ENCODE measurements at places on chromosomes 4 and X.
A peak's percentile ranks its signal among the peaks of the same experiment; 100 is the strongest.

- H3K36me3 ChIP-seq: no peaks in the 10 kb centered on the region
- ATAC-seq: no peak
- H3K27me3 ChIP-seq: no peaks in the 10 kb centered on the region
- no peaks in the 10 kb centered on the region for H3K4me1 ChIP-seq
- H3K27ac ChIP-seq: no peak overlapping the region
Observed at GRCh38 chr4:143643399-143643798, 57.1 kb downstream of the FREM3 start.

- H3K4me1 ChIP-seq: no peaks in the 10 kb centered on the region
- H3K27me3 ChIP-seq: no peaks in the 10 kb centered on the region
- H3K4me3 ChIP-seq: no peak overlapping the region
- no peak overlapping the region for H3K27ac ChIP-seq
- H3K36me3 ChIP-seq: no peaks in the 10 kb centered on the region
- ATAC-seq: no peak
Observed at GRCh38 chrX:29852767-29853166, 362.6 kb upstream of the MAGEB2 start.

DNA sequence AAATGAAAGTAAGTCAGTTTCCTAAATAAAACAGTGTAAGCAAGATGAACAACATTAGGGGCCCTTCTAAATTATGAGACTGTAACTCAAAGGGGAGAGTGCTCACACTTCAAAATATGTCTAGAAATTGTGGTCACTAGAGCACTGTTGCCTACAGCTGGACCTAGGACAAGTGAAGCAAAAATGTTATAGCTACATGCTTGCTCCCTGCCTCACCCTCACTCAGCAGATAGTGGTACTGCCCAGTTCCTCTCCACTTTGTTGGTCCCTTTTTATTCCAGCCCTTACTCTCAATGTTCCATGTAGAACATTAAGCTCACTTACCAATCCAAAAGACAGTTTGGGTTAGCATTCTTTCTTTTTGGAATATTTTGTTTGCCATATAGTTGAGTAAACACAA, 147.3 kb downstream of the GRIA3 start:
- no peak overlapping the region for H3K4me3 ChIP-seq
- H3K27me3 ChIP-seq: no peaks in the 10 kb centered on the region
- no peak overlapping the region for H3K27ac ChIP-seq
- no peak for ATAC-seq
- no peaks in the 10 kb centered on the region for H3K4me1 ChIP-seq

GRCh38 chrX:148290931-148291330, 209.5 kb upstream of the AFF2 start:
- H3K4me3 ChIP-seq: no peak overlapping the region
- no peaks in the 10 kb centered on the region for H3K4me1 ChIP-seq
- no peak for ATAC-seq
- no peaks in the 10 kb centered on the region for H3K27me3 ChIP-seq
- no peaks in the 10 kb centered on the region for H3K36me3 ChIP-seq

DNA sequence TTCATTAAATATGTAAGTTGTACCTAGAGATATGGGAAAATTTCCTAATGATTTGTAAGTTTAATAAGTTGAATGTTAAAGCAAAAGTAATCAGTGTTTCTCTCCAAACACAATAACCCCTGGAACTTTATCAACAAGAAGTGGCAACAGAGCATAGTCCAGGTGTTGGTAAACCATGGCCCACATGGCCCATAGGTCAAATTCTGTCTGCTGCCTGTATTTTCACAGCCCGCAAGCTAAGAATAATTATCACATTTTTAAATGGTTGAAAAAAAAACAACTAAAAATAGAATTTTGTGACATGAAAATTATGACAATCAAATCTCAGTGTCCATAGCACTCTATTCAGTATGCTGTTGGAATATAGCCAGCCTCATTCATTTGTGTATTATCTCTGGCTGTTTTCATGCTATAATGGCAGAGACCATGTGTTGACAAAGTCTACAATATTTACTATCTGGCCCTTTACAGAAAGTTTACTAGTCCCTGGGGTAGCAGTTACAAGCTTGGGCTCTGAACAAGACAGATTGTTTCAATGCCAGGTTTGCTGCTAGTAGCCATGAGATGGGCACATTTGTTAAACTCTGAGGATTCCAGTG, 395.8 kb downstream of the GASK1B start:
- no peak for ATAC-seq
- H3K4me1 ChIP-seq: no peaks in the 10 kb centered on the region
- H3K27ac ChIP-seq: no peak overlapping the region
- H3K27me3 ChIP-seq: no peaks in the 10 kb centered on the region

DNA sequence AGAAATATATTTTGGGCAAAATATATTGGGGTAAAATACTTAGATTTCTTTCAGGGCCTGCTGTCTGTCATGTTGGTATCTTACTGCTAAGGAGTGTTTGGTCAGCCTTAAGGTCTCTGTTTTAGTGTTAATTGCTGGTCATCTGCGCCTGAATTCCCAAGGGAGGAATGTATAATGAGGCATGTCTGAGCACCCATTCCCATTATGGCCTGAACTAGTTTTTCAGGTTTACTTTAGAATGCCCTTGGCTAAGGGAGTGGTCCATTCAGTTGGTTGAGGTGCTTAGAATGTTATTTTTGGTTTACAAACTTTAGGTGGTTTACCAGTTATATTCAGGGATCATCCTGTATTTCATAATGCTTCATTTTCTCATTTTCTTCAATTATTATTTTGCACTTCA, 125.9 kb downstream of the CFAP299 start:
- H3K27ac ChIP-seq: no peak overlapping the region
- no peaks in the 10 kb centered on the region for H3K27me3 ChIP-seq
- no peak for ATAC-seq
- no peaks in the 10 kb centered on the region for H3K4me1 ChIP-seq
- no peaks in the 10 kb centered on the region for H3K36me3 ChIP-seq
- no peak overlapping the region for H3K4me3 ChIP-seq

GRCh38 chr4:156188596-156188995, 234.9 kb upstream of the CTSO start:
- H3K27me3 ChIP-seq: no peaks in the 10 kb centered on the region
- H3K4me3 ChIP-seq: no peak overlapping the region
- H3K4me1 ChIP-seq: no peaks in the 10 kb centered on the region
- H3K36me3 ChIP-seq: no peaks in the 10 kb centered on the region

DNA sequence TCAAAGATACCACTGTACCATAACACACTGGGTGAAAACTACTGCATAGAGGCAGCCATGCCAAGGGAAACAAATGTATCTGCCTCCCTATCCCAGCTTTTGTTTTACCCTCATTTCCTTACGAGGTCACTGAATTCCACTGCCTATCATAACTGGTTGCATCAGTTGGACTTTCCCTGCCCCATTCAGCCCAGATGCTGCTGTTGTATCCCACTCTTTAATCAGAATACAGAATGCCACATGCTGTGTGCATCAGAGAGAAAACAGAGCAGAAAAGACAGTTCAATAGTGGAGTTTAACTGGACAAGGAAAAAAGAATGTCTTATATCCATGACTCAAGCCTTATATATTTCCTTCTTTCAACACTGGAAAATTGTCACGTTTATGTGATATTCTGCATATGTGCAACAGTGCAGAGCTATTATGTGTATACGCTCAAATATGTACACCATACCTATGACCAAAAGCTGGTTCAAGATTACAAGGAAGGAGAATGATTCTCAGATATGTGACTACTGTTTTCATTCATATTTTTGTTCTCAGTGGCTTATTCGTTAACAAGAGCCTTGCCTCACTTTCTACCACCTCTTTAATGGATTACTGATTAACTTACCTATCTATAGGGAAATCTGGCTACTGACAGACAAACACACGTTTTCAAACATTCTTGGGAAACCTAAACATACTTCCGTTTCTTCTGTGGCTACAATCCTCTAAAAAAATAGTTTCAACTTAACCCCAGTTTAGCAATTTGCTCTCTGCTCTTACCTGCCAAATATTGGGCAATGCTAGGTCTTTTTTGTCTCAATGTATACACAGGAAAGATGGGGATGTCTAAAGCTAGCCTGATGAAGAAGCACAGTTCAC, 378.9 kb downstream of the SMARCA1 start:
- no peak overlapping the region for H3K4me3 ChIP-seq
- H3K27me3 ChIP-seq: no peaks in the 10 kb centered on the region
- H3K27ac ChIP-seq: no peak overlapping the region
- ATAC-seq: no peak

DNA sequence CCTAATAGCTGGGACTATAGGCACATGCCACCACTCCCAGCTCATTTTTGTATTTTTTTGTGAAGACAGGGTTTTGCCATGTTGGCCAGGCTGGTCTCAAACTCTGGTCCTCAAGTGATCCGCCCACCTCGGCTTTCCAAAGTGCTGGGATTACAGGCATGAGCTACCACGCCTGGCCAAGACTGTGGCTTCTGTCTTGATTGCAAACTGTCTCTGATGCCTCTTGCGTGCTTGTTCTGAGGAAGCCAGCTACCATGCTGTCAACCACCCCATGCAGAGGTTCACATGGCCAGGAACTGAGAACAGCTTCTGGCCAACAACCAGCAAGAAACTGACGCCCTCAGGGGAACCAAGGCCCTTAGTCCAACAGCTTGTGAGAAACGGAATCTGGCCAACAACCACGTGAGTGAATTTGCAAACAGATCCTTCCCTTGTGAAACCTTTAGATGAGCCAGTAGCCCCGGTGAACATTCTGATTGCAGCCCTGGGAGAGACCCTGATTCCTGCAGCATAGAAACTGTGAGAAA, 71.2 kb downstream of the SUPT20HL2 start:
- no peak overlapping the region for H3K4me3 ChIP-seq
- H3K27ac ChIP-seq: peak overlapping the region; percentile 4
- peaks cover 24% of the 10 kb centered on the region for H3K4me1 ChIP-seq
- no peaks in the 10 kb centered on the region for H3K27me3 ChIP-seq
- no peaks in the 10 kb centered on the region for H3K36me3 ChIP-seq

GRCh38 chrX:148574237-148574973, 74.0 kb downstream of the AFF2 start:
- H3K27me3 ChIP-seq: no peaks in the 10 kb centered on the region
- no peak overlapping the region for H3K4me3 ChIP-seq
- H3K4me1 ChIP-seq: no peaks in the 10 kb centered on the region
- H3K36me3 ChIP-seq: no peaks in the 10 kb centered on the region

- H3K36me3 ChIP-seq: no peaks in the 10 kb centered on the region
- no peak overlapping the region for H3K27ac ChIP-seq
- ATAC-seq: no peak
- no peaks in the 10 kb centered on the region for H3K4me1 ChIP-seq
- no peak overlapping the region for H3K4me3 ChIP-seq
- H3K27me3 ChIP-seq: no peaks in the 10 kb centered on the region
Observed at GRCh38 chr4:170231377-170231776, 141.6 kb upstream of the AADAT start.

DNA sequence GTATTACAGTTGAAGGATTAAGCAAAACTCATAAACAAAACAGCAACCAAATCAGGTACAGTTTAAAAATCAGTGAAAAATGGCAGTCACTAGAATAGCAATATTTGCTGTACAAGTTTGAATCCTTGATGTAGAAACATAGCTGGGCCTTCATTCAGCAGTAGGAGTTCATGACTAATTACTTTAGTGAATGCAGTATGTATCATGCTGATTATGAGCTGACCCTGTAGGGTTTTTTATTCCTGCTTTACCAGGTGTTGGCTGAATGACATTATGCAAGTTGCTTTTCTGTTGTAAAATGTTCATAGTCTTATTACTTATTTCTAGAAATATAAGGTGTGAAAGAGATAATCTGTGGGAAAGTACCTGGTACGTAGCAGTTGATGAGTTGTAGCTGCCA, 179.6 kb downstream of the CCSER1 start:
- no peak overlapping the region for H3K27ac ChIP-seq
- ATAC-seq: no peak
- H3K27me3 ChIP-seq: no peaks in the 10 kb centered on the region
- no peak overlapping the region for H3K4me3 ChIP-seq

GRCh38 chr4:19993242-19993641, 258.5 kb upstream of the SLIT2 start:
- no peaks in the 10 kb centered on the region for H3K36me3 ChIP-seq
- H3K27me3 ChIP-seq: no peaks in the 10 kb centered on the region
- H3K4me1 ChIP-seq: no peaks in the 10 kb centered on the region
- ATAC-seq: no peak

GRCh38 chr4:44448521-44449461, at the start of gene KCTD8:
TSS of gene KCTD8 (minus strand) at chr4:44448809.
- peaks cover 44% of the 10 kb centered on the region for H3K27me3 ChIP-seq
- peak within 1 kb of the TSS; percentile 84 for H3K27ac ChIP-seq
- peak; percentile 96 for ATAC-seq
- H3K4me1 ChIP-seq: no peaks in the 10 kb centered on the region
- peak within 1 kb of the TSS; percentile 47 for H3K4me3 ChIP-seq
- no peaks in the 10 kb centered on the region for H3K36me3 ChIP-seq

- H3K4me3 ChIP-seq: no peak overlapping the region
- no peaks in the 10 kb centered on the region for H3K27me3 ChIP-seq
- H3K36me3 ChIP-seq: no peaks in the 10 kb centered on the region
- no peaks in the 10 kb centered on the region for H3K4me1 ChIP-seq
- H3K27ac ChIP-seq: no peak overlapping the region
- no peak for ATAC-seq
Observed at GRCh38 chr4:61628727-61629126, 428.6 kb downstream of the ADGRL3 start.

DNA sequence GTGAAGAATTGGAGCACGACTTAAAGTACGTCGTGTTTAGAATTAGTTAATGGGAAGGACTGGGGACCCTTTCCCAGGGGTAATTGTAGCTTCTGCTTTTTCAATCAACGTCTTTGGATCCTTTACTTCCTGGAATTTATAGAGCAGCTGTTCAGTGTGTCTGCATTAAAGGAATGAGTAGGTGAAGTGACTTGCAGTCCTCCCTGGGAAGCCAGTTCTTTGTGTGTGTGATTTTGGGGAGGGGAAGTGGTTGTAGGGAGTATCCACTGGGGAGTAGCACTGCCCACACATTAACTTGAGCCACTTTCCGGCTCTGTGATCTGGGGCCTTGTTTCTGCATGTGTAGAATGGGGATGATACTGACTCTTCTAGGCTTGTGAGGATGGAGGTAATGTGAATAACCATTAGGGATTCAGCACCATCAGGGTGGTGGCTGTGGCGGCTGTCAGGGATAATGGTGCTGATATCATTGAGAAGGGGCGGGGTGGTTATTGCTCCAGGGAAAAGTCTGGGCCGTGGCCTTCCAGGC, 54.7 kb downstream of the TMEM131L start:
- H3K27me3 ChIP-seq: no peaks in the 10 kb centered on the region
- H3K4me3 ChIP-seq: no peak overlapping the region
- no peak for ATAC-seq
- H3K27ac ChIP-seq: no peak overlapping the region

DNA sequence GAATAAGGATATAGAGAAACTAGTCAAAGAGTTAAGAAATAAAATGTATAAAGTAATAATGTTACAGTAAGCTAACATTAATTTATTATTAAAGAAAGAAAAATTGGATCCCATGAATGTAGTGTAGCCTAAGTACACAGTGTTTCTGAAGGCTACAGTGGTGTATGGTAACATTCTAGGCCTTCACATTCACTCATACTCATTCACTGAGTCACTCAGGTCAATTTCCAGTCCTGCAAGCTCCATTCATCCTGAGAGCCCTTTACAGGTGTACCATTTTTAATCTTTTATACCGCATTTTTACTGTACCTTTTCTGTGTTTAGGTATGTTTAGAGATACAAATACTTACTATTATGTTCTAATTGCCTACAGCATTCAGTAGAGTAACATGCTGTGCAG, 120.6 kb upstream of the AGA start:
- no peak for ATAC-seq
- H3K4me1 ChIP-seq: no peaks in the 10 kb centered on the region
- H3K36me3 ChIP-seq: no peaks in the 10 kb centered on the region
- H3K4me3 ChIP-seq: no peak overlapping the region
